ENCODE measurements at places on chromosomes 5 and 9. TPM values are rescaled to one million over a fixed set of nuclear protein-coding genes. Genes with fewer than 3 reads are reported as not detected.

Gene CCNO
- total RNA-seq: not detected

Gene GABRP
- not detected for total RNA-seq

Gene LRRC26
- total RNA-seq: not detected

- no peak overlapping the region for H3K4me3 ChIP-seq
- no peaks in the 10 kb centered on the region for H3K4me1 ChIP-seq
- no peaks in the 10 kb centered on the region for H3K36me3 ChIP-seq
- DNase-seq: no peak
- no peaks in the 10 kb centered on the region for H3K27me3 ChIP-seq
Observed at GRCh38 chr5:125508225-125508624, 761.8 kb upstream of the ZNF608 start.

DNA sequence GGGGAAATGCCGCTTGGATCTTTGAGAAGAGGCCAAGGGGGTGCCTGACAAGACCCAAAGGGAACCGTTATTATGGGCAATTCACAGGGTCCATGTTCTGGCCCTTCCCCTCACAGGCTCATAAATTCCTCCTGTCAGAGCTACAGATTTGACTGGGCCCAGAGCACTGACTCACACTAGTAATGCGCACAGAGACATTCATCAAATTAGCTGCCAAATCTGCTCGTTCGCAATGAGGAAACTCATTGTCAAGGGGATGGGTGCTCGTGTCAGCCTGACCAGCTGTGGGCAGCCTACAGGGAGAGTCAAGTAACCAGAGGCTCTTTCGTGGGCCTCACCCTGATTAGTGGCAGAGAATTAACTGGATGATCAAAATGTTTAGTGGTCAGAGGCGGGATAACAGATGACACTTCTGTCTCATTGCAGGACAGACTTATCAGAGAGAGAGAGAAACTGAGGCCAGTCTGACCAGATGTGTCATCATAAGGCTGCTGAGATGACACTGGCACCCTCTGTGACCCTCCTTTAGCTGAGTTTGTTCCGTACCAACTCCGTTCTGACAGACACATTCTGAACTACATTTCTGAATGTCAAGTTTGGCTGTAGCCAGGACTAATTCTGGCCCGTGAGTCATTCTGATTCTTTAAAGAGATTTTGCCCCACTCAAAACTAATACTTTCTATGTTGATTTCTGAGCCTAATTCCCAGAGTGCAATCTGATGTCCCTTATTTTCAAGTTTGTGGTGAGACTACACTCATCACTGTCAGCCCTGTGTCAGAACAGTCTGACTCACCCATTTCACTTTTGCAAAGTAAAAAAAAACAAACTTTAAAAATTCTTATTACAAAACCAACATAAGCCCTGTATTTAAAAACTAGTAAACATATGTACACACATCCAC, 377.1 kb downstream of the ACTL7B start:
- H3K4me1 ChIP-seq: peaks cover 45% of the 10 kb centered on the region
- DNase-seq: peak; percentile 64
- no peak overlapping the region for H3K4me3 ChIP-seq
- no peaks in the 10 kb centered on the region for H3K36me3 ChIP-seq

Measured in sigmoid colon (tissue), 7 donors.